ENCODE measurements at places on chromosomes 6 and 20. TPM values are rescaled to one million over a fixed set of nuclear protein-coding genes. Genes with fewer than 3 reads are reported as not detected.

The RNF182 gene
- 3.5 TPM for polyA plus RNA-seq

The PDE7B gene
- polyA plus RNA-seq, result 8.8 TPM

The LY6G6D gene
- polyA plus RNA-seq, result 0.65 TPM

The GPR63 gene
- polyA plus RNA-seq, result 2.9 TPM

The POM121L2 gene
- polyA plus RNA-seq, result not detected

GRCh38 chr6:87237804-87238203 is 82.4 kb downstream of the ZNF292 start:
- no peak for DNase-seq

- peak; percentile 53 for DNase-seq
Observed at GRCh38 chr6:47476781-47477496, 650 bp upstream of the CD2AP start.

DNA sequence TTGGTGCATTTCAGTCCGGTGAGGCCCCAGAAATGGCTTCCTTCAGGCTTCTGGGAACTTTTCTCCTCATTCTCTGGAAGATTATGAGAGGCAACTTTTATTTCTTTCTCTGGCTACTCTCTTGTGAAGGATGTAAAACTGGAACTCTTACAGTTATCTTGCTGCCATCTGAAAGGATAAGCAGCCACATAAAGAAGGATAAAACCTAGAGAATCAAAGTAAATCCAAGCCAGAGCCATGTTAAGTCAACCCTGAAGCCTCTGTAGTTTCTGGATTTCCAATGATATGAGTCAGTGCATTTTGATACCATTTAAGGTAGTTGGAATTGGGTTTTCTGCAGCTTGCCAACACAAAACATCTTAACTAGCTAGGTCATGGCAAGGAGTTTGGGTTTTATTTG is 123.6 kb downstream of the MEI4 start:
- no peak for DNase-seq
